Fibroblast of lung (primary cell): ENCODE measurements at places on chromosomes 12 and 14.

- no peak for DNase-seq
Observed at GRCh38 chr12:7083125-7083524, 9.1 kb downstream of the C1R start.

DNA sequence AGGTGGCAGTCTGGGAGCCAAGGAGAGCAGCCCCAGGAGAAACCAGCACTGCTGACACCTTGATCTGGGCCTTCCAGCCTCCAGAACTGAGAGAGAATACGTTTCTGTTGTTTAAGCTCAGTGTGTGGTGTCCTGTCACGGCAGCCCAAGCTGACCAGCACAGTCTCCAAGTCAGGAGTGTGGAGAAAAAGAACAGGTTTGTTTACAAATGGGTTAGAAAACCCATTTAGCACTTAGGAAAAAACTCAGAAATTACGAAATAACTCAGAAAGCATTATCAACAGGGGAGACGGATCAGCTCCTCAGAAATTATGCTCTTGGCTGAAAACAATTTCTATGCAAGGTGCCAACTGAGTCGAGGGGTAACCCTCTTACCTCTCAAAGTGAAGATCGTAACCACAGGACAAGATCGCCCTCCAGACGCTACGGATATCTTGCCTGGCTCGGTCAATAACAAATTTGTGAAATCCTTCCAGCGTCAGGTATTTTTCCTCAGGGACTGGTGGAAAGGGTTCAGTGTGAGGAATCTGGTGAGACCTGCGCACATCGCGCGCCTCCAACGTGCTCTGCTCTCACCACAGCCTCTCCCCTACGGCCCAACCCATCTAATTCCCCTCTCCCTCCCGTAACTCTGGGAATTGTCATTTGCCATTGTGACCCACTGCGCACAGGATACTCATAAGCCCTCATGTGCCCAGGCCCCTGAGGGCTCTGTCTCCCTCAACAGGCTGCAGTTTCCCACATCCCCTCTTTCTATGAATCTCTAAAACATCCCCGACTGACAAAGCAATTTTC is 50.2 kb downstream of the TRAFD1 start:
- no peak for DNase-seq

GRCh38 chr14:22155571-22155970 is 433.5 kb downstream of the DAD1 start:
- no peak for DNase-seq

- peak; percentile 49 for DNase-seq
Observed at GRCh38 chr12:14399871-14400270, 34.4 kb downstream of the ATF7IP start.

- no peak for DNase-seq
Observed at GRCh38 chr14:35535483-35536112, 1.6 kb downstream of the INSM2 start.

DNA sequence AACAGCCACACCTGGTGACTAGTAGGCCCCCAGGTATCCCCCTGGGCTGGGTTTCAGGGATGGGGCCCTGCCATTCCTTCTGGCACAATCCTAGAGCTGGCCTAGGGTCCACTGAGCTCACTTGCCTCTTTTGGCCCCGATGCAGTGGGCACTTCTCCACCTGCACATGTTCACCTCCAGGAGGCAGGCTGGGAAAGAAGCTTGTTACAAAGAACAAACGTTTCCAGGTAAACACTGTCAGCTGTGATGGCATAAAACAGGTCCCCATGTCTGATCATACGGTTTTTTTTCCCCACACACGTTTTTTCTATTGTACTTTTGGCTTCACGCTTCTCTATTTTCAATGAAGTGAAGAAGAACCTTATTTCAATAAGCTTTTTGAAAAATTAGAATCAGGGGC is 15.8 kb upstream of the HVCN1 start:
- DNase-seq, result no peak

DNA sequence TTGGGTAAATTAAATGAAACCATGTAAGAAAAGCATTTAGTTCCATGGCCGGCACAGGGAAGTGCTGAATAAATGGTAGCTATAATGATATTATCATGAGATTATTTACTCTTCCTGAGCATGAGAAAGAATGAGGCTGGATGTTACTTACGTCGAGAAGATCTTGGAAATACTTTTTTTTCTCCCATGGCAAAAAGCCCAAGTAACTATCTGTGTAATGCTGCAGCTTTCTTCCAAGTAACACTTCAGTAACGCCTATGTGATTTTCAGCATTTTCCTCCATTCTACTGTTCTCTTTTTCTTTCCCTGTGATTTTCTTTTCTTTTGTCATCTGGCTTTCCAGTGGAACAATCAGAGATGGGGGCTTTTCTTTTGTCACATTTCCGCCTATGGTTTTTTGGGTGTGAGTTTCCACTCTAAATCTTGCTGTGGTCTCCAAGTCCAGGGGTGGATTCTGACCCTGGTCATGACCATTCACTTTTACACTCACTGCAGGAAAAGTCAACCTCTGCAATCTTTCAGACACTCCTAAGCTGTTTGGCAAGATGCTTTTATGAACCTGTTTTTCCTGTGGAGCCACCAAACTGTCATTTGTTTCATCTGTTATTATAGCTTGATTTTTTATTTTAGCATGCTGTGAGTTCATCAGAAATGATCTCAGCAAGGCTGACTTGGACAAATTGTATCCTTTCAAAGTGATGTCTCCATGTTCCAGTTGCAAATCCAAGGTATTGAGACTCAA is 25.0 kb upstream of the SYCP3 start:
- peak; percentile 5 for DNase-seq

DNA sequence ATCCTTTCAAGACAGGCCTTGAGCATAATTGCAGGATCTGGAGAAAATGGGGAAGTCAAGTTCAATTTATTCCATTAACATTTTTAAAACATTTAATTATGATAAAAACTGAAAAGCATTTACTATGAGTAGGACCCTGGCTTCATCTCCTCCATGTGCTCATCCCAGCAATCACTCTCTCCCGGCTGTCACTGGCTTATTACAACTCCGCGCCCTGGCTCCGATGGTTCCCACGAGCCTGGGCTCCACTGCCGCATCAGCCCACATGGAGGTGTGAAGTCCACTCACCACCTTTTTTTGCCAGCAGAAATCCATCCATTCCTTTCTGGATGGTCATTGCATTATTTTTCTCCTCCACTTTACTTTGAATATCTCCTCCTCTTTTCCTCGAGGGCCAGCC is 194.4 kb downstream of the EMP1 start:
- DNase-seq, result no peak

DNA sequence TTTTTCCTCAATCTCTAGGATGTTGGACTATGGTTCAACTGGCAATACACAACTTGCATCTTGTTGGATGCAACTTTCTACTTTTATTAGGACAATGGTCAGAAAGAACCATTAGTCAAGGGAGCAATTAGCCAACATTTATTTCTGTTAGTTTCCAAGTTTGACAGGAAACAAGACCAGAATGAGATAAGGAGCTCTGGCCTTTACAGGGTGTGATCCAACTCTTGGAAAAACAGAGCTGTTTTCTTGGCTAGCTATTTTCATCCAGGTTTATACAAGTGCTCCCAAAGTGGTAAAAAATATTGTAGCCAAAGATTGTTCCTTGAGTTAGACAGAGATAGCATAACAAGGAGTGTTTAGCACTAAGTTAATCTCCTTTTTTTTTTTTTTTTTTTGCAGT is 3.9 kb upstream of the SYNE2 start:
- DNase-seq, result no peak

- DNase-seq, result no peak
Observed at GRCh38 chr12:69022674-69023073, 89.7 kb upstream of the CPM start.
